NCI-H187 treated with DMSO at 0.1 percent for 48 hours (cell line): ENCODE measurements at places on chromosomes 7 and 10.

- DNase-seq = no peak
Observed at GRCh38 chr7:55486192-55486590, 86.1 kb downstream of the VOPP1 start.

DNA sequence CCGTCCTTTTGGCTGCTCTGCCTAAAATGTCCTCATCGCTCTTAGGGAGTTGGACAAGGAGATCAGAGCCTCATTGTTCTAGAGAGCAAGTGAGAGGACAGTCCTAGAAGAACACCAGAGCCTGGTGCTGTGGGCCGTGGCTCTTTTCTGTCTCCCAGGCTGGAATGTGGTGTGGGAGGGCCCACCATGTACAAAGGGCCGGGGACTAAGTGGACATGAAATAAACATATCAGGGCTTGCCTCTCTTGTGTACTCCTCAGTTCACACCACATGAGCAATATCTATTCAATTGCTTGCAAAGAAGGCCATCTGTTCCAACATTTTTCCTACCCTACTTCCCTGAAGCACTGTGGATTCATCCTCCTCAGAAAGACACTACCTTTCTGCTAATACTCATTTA, 510.4 kb downstream of the SUGCT start:
- no peak for DNase-seq

DNA sequence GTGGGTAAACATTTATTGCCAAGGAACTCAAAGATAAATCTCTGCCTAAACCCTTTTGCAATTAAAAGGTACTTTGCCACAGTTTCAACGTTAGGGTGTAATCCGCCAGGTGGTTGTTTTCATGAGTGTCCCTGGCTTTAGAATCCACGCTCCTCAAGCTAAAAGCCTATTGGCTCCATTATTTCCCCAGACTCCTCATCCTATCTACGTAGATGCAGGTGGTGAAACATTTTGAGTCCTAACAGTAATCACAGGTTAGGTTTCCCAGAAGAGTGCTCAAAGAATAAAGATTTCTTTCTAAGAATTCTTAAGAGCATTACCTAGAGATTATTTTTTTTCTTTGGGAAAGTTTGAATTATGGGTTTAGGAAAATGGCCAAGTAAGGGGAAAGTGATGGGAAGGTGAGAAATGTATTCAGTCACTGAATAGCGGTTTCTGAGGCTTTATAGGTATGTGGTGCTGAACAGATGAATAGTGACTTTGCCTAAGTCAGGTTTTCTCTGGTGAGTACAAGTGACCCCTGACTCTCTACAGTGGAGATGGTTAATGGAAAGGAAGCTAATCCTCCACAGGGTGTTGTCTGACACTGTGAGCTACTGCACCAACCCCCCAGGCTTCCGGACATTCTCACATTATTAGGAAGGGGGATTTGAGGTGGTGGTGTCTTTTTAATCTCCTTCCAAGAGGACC, 60.2 kb downstream of the NRP1 start:
- no peak for DNase-seq

DNA sequence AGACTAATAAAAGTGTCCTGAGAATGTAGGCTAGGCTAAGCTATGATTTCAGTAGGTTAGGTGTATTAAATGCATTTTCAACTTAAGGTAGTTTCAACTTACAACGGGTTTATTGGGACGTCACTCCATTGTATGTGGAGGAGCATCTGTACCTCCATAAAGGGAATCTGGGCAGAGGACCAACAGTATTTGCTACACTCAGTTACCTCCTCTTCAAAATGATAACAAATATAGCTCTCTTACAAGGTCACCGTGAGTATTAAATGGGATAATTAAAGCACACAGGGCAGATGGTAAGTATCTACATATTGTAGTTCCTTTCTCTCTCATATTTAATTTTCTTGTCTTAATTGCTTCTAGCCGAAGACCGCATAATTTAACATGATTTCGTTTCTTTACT, 59.0 kb upstream of the FGL2 start:
- DNase-seq = no peak

DNA sequence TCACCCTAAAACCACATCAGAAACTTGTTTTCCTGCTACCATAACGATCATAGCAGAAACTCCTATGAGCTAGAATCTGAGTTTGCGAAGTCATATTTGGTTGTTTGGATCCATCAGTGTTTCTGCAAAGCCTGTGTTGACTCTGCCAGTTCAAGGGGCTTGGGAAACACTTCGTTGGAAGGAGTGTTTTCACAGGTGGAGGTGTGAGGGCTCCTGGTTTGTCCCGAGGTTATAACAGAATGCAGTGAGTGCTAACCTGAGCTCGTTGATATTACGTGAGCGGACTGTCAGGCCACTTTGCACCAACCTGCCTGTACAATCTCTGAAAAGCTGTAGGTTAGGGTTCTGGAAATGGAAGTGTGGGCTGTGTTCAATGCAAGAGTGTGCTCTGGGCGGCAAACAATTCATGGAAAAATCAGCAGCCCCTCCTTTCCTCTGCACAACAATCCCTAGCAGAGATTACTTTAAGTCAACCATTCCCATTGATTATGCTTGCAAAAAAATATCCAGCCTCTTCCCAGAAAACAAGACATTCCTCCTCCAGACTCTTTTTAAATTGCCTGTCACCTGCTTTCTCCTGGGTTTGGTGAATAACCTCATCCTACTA, 622.0 kb downstream of the TYW1 start:
- no peak for DNase-seq
